ENCODE measurements at places on chromosomes 1 and 21.

DNA sequence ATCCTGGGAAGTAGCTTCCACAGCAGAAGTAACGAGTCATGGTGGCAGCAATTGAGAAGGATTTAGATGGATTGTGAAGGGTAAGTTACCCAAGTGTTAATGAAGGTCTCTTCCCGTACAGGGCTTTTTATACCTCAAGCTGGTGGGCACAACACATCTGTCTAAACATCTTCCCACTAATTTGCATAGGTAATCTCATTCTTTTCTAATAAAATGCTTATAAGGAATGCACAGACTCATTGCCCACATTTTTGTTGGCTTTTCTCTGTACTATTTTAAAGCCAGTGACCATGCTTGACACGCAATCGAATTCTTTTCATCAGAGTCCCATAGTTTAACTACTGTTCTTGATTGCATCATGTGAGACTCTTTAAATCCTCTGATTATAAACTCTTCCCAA lies at the start of gene KRTAP7-1:
TSS of gene KRTAP7-1 (minus strand) at position 101 of the 400 bp plus-strand sequence. CDS start at position 40, 61 bp downstream.
- DNase-seq: no peak

DNA sequence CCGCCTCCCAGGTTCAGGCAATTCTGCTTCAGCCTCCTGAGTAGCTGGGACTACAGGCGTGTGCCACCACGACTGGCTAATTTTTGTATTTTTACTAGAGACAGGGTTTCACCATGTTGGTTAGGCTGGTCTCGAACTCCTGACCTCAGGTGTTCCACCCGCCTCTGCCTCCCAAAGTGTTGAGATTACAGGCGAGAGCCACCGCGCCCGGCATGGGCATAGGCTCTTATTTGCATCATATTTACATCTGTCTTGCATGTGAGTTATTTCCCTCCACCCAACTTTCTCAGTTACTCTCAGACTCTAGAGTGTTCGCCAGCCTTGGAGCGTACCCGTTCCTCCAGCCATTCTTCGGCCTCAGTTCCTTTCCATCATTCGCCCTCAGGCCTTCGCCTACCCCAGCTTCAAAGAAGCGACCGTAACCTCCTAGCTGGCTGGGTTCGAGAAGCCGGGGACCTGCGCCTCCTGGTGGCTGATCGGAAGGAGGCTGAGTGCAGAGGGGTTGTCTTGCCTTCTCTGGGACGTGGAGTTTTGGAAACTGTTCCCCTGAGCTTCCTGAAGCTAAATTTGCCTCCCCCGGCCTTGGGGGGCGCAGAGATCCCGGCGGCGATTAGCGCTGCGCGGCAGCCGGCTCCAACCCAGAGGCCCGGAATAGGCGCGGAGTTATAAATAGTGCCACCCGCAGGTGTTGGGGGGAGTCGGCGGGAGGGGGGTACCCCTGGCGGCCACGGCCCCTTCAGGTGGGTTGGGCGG lies 3.6 kb upstream of the ZBTB7B start:
- DNase-seq: peak; percentile 52

- no peak for DNase-seq
These were observed 239.2 kb downstream of the ATG4C start for GRCh38 chr1:63023171-63023570.

GRCh38 chr1:54715493-54716298 lies at the start of gene TTC4:
Gene TTC4, plus strand, starts transcription at chr1:54715861. Its CDS starts 48 bp downstream, at chr1:54715909.
- peak; percentile 74 for DNase-seq

DNA sequence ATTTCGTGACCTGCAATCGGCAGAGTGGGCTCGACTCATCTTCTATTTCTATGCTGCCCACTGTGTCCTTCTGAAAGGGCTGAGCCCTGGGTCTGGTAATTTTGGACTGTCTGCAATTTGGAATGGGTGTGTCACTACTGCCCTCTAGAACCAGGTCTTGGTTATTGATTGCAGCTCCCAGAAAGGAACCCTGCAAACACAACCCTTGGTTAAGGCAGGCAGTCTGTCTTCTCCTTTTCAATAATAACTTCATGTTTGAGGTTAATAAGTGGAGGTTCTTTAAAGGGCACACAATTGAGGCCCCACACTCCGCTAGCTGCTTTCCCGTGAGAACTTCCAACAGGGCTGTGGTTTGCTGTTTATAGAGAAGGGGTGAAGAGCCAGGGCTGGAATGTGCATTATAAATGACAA lies 79.9 kb upstream of the LYST start:
- DNase-seq: no peak

- no peak for DNase-seq
These were observed 133.3 kb downstream of the KCNK2 start for GRCh38 chr1:215215846-215216245.

DNA sequence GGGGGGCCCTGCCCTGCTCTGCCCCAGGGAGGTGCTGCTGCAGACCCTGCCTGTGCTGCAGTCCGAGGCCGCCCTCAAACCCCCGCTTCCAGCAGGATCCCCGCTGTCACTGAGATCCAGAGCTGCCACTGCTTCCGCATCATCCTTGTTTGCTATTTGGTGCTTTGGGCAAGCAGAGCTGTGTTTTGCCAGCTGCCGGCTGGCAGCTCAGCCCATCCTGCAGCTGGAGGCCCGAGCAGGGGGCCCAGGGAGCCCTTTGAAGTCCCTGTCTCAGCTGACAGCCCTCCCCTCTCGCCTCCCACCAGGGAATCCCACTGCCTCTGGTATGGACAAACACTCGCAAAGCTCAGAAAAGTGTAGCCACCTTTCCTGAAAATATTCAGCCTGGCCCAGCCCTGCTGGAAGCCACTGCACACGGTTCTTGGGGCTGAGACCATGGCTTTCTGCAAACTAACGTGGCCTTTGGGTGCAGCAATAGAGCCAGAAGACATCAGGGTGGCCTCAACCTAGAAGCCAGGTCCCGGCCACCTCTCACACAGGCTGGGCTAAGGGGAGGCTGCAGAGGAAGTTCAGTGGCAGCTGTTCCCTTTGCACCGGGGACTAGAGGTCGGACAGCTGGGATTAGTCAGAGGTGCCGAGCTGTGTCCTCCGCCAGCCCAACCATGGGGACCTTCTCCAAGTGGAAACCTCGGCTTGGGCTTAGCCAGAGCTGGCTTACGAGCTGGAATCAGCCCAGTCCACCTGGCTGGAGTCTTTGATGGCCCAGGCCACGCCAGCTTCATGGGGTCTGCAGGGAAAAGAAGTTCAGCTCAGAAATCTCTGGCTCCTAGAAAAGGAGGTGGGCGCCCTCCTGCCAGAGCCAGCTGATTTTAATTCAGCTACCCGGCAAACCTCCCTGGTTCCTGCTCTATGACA lies 107.1 kb downstream of the SPSB1 start:
- no peak for DNase-seq

DNA sequence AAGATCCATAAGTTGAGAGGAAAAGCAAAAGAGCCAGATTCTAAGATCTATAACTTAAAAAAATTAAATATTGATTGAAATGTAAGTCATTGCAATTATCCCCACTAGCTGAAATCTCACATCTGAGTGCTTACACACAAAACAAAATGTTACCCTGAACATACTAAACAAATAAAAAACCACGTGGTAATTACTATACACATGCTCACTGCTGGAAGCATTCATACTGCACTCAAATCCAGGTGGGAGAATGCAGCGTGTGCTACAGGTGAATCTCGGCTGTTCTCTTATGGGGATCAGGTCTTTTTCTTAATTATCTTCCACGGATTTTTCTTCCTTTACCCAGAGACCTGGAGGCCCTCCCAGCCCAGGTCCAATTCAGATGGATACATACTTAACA lies 74.3 kb downstream of the SDC3 start:
- no peak for DNase-seq

GRCh38 chr1:160108888-160109662 lies 6.5 kb upstream of the ATP1A2 start:
- no peak for DNase-seq

DNA sequence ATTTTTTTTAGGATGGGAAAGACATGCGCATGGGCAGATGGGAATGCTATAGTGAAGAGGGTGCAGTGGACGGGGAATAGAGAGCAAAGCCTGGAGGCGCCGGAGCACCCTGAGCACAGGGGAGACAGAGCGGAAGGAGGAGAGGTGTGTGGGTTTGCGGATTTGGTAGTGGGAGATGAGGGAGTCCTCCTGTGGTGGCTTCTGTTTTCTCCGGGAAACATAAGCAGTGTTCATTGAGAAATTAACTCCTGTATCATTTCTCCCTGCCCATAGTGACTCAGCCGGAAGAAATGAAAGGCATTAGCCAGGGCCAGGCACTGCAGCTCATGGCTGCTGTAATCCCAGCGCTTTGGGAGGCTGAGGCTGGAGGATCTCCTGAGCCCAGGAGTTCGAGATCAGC lies 4.7 kb upstream of the PTPRF start:
- no peak for DNase-seq

DNA sequence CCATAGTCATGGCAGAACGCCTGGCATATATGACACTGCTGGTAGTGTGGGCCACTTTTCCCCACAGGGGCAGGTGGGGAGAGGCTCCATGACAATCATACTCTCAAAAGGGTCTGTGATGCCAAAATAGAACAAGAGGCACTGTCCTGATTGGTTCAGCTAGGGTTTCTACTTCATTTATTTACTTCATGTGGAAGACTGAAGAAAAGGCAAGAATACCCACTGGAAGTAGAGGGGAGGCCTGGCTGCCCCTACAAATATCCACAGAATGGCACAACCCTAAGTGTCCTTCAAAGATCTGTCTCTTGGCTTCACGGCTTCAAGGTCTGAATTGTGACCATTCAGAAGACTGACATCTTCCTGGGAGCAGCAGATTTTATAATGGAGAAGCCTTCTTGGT lies 4.5 kb upstream of the SFT2D2 start:
- DNase-seq: no peak

DNA sequence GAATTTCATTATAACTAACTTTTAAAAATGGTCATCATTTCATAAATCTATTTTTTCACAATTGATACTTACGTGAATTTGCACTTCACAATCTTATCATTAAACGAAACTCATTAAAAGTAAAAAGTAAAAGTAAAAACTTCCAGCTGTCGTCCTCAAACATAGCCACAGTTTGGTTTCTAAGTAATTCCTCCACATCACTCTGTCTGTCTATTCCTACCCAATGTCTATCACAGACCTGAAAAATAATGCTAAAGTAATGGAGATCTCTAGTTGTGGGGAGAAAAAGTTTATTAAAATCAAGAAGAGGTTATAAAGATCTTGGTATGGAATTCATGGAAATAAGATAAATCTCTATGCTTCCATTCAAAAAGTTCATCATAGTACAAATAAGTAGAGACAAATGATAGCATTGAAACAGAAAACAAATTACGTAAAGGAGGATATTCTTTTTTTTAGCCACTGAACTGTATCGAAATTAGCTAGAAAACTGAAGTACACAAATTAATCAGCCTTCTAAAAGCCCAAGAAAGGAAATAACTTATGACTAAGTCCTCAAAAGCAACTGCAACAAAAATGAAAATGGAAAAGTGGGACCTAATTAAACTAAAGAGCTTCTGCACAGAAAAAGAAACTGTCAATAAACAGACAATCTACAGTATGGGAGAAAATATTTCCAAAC lies 148.6 kb downstream of the TIAM1 start:
- DNase-seq: no peak

GRCh38 chr1:87539147-87539546 lies 210.5 kb downstream of the LMO4 start:
- no peak for DNase-seq

GRCh38 chr21:42731264-42732032 lies 78.0 kb downstream of the PDE9A start:
- DNase-seq: no peak

- no peak for DNase-seq
These were observed 67.8 kb upstream of the POU3F1 start for GRCh38 chr1:38114241-38115026.

DNA sequence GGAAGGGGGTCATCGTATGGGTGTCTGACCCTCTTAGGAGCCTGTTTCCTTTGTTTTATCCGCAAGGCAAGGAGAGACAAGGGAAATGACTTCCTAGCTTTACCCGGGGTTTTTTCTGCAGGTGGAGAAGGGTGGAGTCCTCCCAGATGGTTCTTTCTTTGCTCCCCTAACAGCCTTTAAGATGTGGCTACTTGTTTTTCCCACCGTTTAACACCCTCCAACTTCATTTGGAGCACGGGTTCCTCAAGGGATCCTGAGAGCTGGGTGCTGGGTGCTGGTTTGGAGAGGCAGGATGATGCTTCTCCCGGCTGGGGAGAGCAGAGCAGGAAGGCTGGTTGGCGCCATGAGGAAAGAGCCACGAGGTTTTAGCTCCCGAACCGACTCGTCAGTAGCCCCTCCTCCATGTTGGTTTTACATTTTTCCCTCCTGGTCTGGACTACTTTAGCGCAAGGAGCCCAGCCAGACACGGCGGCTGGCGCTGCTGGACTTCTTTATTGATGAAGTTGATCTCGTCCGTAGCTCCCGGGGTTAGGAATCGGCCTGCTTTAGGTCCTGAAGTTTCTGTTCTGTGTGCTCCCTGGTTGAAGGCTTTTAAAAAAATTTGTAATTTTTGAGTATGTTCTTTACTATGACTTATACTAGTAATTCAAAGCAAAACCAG lies 1.4 kb downstream of the UCK2 start:
- no peak for DNase-seq

- no peak for DNase-seq
These were observed 9.4 kb upstream of the CAPN9 start for GRCh38 chr1:230737622-230738262.

DNA sequence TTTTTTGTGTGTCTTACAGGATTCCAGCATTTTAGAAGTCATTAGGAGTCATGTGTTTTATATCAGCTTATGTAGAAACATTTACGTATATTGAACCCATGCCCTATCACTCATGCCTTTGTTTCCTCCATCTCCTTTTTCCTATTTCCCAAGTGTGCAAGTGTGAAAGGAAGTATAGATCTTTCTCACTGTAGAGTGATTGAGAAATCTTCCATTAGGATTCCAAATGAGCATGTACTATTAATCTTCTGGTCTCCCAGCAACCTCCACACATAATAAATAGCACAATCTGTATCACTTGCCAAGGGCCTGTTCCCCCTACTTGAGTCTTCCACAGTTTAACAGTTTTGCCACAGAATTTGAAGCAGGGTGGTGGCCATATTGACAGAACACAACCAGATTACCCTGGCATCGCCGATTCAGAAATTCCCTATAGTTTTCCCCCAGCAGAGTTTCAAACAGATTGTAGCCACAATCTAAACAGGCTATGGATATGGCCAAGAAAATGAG lies 1052.8 kb downstream of the TTLL7 start:
- DNase-seq: no peak

- no peak for DNase-seq
These were observed 218.1 kb upstream of the PKN2 start for GRCh38 chr1:88466011-88466410.

GRCh38 chr1:245079021-245079609 lies 75.7 kb upstream of the KIF26B start:
- no peak for DNase-seq

- no peak for DNase-seq
These were observed 4.4 kb upstream of the SLC37A1 start for GRCh38 chr21:42509244-42509643.

DNA sequence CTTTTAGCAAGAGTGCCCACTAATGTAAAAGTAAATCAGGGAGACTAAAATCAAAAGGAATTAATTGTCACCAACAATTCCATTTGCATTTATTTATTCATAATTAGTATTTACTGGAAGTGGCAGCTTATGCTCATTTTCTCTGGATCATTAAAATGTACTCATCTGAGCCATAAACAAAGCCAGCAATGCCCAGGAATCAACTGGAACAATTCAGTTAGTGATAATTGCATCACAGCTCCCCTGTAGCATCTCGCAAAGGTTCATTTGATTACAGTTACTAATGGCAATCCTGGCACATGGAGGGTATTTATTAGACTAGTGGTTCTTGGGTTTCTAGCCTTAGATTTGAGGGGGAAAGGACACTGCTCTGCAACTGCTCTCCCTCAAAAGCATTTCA lies 92.7 kb upstream of the C1orf21 start:
- DNase-seq: no peak

GRCh38 chr1:41382480-41383090 lies 21.4 kb downstream of the FOXO6 start:
- DNase-seq: no peak

Data from activated T-helper 1 cell treated with Interleukin-2 at 50 U/mL for 16 hours (primary cell).